Natural killer cell treated with Interleukin-12 subunit alpha and Interleukin-12 subunit beta and Interleukin-15 and Interleukin-18, amount 100 ng/mL, for 72 hours (primary cell): ENCODE measurements at places on chromosomes 16 and 17. TPM values are rescaled to one million over a fixed set of nuclear protein-coding genes. Genes with fewer than 3 reads are reported as not detected.

The ADORA2B gene
- total RNA-seq, result 0.95 TPM

The NTN1 gene
- total RNA-seq, result 0.20 TPM

DNA sequence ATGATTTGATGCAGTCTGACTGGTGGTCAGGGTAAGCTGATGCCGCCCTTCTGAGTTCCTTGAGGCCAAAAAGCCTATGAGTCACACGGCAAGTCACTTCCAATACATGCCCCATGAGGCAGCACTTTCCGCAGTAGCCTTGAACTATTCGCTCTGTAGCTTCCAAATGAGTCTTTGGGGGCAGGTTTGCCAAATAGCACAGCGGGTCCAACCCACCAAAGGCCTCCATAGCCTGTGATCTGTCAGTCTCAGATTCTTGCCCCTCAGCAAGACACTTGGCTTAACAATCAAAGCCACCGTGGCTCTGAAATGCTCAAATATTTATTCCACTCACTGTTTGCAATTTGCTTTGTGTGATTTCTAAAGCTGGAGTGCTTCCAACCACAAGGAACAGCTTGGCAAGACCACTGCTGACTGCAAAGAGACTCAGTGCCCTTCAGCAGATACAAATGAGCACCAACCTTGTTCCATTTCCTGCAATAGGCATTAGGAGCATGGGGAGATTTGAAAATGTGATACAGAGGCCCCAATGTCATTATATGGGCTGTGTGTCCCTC is 45.4 kb downstream of the CLEC19A start:
- DNase-seq, result no peak

- DNase-seq, result no peak
Measured at GRCh38 chr16:75312875-75313274, 61.5 kb upstream of the BCAR1 start.

- no peak for DNase-seq
Measured at GRCh38 chr17:17983776-17984175, 11.1 kb downstream of the DRC3 start.

- peak; percentile 83 for DNase-seq
Measured at GRCh38 chr16:1770328-1771187, 785 bp downstream of the NME3 start.

DNA sequence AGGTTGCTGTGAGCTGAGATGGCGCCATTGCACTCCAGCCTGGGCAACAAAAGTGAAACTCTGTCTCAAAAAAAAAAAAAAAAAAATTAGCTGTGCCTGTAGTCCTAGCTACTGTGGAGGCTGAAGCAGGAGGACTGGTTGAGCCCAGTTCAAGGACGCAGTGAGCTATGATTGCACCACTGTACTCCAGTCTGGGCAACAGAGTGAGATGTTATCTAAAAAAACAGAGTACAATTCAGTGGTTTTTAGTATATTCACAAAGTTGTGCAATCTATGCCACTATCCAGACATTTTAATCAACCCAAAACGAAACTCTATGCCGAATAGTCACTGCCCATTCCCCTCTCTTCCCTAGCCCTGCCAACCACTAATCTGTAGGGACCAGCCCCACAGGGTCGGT is 25.1 kb downstream of the C16orf54 start:
- DNase-seq, result no peak

GRCh38 chr17:39652587-39653315 is 12.4 kb upstream of the TCAP start:
- no peak for DNase-seq

DNA sequence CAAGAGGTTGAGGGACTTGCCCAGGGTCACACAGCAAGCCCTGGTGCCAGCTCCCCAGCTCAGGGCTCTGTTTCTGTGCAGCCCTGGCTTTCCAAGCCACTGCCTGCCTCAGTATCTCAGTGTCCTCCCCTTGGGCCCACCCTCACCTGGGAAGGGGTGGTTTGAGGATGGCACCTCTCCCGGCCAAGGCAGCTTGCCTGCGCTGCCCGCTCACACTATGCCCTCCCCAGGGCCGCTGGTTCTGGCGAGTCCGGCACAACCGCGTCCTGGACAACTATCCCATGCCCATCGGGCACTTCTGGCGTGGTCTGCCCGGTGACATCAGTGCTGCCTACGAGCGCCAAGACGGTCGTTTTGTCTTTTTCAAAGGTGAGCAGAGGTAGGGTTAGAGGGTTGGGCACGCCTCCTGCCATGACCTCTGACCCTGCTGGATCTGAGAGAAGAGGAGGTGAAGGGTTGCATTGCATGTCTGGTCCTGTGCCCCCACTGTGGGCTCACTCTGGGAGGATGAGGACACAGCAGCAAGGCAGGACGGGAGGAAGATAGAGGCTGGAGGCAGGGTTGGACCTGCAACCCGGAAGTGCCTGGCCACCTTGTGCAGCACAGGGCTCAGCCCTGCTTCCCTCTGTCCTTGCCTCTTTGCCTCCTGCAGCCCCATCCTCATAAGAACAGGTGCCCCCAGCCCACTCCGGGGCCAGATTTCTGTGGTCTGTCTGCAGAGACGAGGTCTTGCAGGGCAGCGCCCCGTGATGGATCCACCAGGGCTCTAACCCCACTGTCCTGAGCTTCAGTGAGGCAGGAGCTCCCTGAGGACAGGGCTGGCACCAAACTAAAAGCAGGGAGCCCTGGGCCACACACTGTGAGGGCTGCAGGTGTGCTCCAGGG is 16.7 kb downstream of the MMP15 start:
- no peak for DNase-seq

GRCh38 chr17:10052106-10052813 is 146.1 kb downstream of the GAS7 start:
- no peak for DNase-seq
